Adipose tissue (tissue), 3 donors: ENCODE measurements at places on chromosomes 2 and 18. TPM values are rescaled to one million over a fixed set of nuclear protein-coding genes. Genes with fewer than 3 reads are reported as not detected.

The NOTO gene
- polyA plus RNA-seq, result not detected

The VWC2L gene
- polyA plus RNA-seq, result not detected

The PSD4 gene
- 11.2 TPM for polyA plus RNA-seq

The STPG4 gene
- polyA plus RNA-seq, result 0.06 TPM

The HOXD9 gene
- 0.36 TPM for polyA plus RNA-seq

The GALNT5 gene
- polyA plus RNA-seq, result not detected

The NAT8 gene
- not detected for polyA plus RNA-seq

The SPDYA gene
- not detected for polyA plus RNA-seq

The KCNG2 gene
- 0.45 TPM for polyA plus RNA-seq

The TDRD15 gene
- polyA plus RNA-seq, result not detected

The SH2D6 gene
- polyA plus RNA-seq, result 0.89 TPM

The RUFY4 gene
- polyA plus RNA-seq, result 0.40 TPM
